Esophagus squamous epithelium (tissue), 5 donors: ENCODE measurements at places on chromosomes 2 and 18.
A peak's percentile ranks its signal among the peaks of the same experiment; 100 is the strongest.

DNA sequence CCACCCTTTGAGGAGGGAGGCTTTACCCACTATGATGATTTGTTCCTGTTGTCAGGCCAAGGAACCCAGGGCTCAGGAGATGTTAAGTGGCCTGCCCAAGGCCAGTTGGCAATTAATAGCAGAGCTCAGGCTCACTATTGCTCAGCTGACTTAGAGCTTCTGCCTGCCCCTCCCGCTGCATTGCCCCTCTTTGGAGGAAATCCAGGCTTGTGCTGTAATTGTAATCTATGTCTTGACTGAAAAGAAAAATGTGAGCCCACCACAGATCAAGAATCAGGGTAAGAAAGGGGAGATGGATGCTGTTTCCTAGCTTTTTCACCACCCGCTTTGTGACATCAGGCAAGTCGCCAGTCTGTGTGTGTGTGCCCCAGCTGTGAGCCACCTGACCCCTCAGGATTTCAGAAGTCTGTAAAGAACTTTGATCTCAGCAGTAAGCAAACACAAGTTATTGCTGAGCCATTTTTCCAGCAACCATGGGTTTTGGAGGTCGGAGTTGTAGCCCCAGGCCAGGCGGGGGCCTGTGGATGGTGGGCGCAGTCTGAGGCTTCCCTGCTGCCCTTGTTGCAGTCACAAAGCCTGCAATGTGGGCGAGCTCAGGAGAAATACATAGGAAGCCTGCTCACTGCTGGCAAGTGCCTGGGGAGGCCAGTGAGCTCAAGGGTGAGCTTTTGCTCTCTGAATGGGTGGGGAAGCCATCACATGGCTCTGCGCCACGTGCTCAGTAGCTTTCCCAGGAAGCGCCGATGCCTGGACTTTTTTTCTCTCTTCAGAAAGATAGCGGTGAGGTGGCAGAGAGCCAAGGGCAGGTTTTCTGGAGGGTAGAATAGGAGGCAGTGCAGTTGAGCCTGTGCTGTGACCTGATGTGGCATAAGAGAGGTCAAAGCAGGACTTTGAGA is 6.1 kb downstream of the CABLES1 start:
- H3K4me3 ChIP-seq = no peak overlapping the region
- peak overlapping the region; percentile 84 for H3K27ac ChIP-seq
- H3K27me3 ChIP-seq = peaks cover 7% of the 10 kb centered on the region
- H3K4me1 ChIP-seq = peaks cover 39% of the 10 kb centered on the region
- H3K36me3 ChIP-seq = no peaks in the 10 kb centered on the region

DNA sequence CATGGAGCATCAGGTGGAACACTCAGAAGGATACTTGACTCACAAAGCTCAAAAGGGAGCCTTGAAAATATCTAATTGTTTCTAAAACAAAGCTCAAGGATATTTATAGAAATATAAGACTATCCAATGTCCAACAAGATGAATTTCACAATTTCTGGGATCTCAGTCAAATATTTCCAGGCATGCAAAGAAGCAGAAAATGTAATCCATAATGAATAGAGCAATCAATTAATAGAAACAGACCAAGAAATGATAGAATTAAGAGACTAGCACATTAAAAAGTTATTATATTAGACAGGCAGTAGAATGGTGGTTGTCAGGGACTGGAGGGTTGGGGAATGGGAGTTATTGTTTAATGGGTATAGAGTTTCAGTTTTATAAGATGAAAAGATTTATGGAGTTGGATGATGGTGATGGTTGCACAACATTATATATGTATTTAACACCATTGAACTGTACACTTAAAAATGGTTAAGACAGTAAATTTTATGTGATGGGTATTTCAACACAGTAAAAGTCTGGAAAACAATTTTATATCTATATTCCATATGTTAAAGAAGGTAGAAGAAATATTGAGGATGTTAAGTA is 189.9 kb upstream of the PIEZO2 start:
- no peaks in the 10 kb centered on the region for H3K36me3 ChIP-seq
- no peaks in the 10 kb centered on the region for H3K27me3 ChIP-seq
- H3K4me1 ChIP-seq = no peaks in the 10 kb centered on the region
- no peak for DNase-seq

DNA sequence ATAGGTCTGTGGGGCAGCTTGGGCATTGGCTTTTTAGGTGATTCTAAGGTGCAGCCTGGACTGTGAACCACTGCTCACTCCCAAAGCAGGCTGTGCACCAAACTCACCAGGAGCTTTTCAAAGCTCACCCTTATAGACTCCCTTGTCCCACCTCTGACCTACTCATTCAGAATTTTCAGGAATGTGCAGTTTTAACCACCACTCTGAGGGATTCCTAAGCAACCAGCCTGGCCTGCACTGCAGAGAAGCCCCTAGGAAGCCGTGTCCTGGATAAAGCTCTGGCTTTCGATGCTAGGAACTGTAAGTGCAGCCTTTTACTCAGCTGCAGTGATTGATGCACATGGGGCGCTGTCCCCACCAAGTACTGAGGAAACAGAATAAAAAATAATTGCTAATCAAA is 33.0 kb downstream of the MRO start:
- DNase-seq = no peak
- no peak overlapping the region for H3K27ac ChIP-seq
- no peaks in the 10 kb centered on the region for H3K36me3 ChIP-seq
- no peak overlapping the region for H3K4me3 ChIP-seq

DNA sequence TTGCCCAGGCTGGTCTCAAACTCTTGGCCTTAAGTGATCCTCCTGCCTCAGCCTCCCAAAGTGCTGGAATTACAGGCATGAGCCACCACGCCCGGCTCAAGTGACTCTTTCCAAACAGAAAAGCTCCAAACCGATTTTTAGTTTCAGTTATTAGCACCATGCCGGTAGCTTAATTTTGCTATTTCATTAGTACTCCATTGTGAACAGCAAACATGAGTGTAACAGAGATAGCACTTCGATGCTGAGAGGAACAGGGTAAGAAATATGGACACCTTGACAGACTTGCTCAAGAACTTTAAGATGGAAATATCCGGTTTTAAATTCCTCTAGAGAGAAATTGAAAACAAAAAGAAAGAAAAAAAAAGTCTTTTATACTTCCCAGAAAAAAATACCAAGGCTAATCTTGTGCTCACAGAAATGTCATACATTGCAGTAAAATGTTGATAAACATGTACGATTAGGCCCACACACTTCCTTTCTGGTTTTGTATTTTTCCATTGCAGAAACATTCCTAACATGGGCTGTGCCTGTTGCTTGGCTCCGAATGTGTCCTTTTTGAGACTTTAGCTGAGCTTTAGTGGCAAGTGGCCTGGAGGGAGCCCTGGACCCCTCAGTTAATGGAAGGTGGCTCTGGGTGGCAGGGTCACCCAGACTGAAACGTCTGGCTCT is 18.3 kb downstream of the FHL2 start:
- H3K27me3 ChIP-seq = no peaks in the 10 kb centered on the region
- peaks cover 66% of the 10 kb centered on the region for H3K4me1 ChIP-seq
- H3K36me3 ChIP-seq = peaks cover 3% of the 10 kb centered on the region
- H3K4me3 ChIP-seq = no peak overlapping the region
- peak overlapping the region; percentile 72 for H3K27ac ChIP-seq
- no peak for DNase-seq

DNA sequence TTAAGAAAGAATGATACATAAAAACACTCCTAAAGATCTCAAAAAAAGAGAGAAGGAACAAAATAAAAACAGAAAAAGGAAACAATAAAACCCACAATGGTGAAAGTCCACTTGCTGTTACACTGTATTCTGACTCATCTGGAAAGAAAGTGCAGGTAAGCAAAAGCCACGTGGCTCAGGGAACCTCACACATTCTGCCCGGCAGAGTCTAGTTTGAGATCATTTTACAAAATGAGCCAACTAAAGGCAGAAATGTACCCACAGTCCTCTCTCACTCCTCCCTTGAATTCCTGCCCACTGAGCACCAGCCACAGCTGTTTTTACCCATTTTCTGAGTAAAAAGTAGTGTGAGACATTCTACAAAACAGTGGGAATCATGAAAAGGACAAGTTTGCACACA is 10.0 kb downstream of the KCNH7 start:
- DNase-seq = no peak
- H3K27ac ChIP-seq = no peak overlapping the region
- H3K27me3 ChIP-seq = no peaks in the 10 kb centered on the region

GRCh38 chr18:49843778-49844625 is 30.7 kb upstream of the ACAA2 start:
- H3K4me1 ChIP-seq = no peaks in the 10 kb centered on the region
- H3K27me3 ChIP-seq = no peaks in the 10 kb centered on the region
- no peak overlapping the region for H3K27ac ChIP-seq
- DNase-seq = no peak
- H3K36me3 ChIP-seq = no peaks in the 10 kb centered on the region
- no peak overlapping the region for H3K4me3 ChIP-seq

GRCh38 chr2:109353806-109354745 is 225.1 kb downstream of the SH3RF3 start:
- no peaks in the 10 kb centered on the region for H3K36me3 ChIP-seq
- no peak overlapping the region for H3K4me3 ChIP-seq
- no peak overlapping the region for H3K27ac ChIP-seq
- peaks cover 35% of the 10 kb centered on the region for H3K4me1 ChIP-seq

DNA sequence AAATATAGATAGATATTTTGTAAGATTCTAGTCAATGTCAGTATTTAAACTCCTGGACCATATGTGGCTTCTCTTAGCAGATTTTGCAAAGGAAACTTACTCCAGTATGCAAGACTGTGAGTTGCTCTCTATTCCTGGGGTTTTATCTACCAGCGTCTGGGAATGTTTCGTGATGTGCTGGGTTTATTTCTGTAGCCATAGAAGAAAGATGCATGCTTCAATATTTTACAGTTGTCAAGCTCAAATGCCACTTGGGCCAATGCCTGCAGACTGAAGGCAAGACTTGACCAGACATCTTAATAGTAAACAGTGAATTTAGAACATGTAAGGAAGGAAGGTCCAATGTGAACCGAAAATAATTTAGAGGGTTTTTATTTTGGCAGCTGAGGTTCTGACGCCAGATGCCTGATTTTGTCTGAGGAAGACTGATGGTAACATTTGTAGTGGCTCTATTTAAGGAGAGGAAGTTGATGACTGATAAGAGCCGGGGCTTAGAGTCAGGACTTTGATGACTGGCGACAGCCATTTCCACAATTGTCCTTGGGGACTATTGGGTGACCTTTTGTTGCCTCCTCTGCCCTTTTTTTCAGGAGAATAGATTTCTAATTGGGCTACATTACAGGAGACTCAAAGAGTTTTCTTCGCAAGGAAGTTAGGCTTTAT is 154.3 kb downstream of the RAPGEF4 start:
- no peak overlapping the region for H3K27ac ChIP-seq
- no peaks in the 10 kb centered on the region for H3K27me3 ChIP-seq
- no peaks in the 10 kb centered on the region for H3K36me3 ChIP-seq
- H3K4me3 ChIP-seq = no peak overlapping the region
- no peak for DNase-seq
- H3K4me1 ChIP-seq = no peaks in the 10 kb centered on the region

DNA sequence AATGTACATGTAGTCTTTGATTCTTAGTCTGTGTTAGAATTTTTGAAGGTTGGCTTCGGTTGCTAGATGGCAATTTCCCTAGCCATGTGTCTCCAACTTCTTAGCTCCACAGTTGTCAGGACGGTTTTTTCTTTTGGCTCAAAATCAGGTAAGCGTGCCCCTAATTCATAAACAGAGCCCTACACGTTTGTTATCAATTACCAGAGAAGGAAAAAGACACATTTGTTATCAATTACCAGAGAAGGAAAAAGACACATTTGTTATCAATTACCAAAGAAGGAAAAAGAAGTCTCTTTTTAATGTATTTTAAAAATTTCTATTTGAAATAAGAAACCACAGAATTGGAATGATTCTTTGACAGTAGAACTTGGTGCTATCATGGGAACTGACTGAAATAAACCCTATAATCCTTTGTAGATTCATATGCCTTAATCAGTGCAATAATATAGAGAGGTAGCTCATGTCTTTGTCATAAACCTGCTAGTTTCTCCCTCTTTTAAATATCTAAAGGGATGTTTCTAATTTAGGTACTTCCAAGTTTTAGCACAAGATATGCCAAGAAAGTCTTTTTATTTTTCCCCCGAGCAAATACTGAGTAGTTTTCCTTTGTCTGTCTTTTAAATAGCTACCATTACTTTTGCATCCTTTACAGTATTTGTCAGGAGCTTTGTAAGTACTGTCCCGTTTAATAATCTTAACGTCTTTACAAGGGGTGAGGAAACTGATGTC is 35.9 kb downstream of the CAMKMT start:
- no peak overlapping the region for H3K27ac ChIP-seq
- H3K36me3 ChIP-seq = no peaks in the 10 kb centered on the region
- H3K4me1 ChIP-seq = no peaks in the 10 kb centered on the region
- H3K4me3 ChIP-seq = no peak overlapping the region

- DNase-seq = no peak
- peaks cover 36% of the 10 kb centered on the region for H3K4me1 ChIP-seq
- H3K27me3 ChIP-seq = no peaks in the 10 kb centered on the region
Observed at GRCh38 chr2:98087447-98088020, 567 bp downstream of the VWA3B start.

DNA sequence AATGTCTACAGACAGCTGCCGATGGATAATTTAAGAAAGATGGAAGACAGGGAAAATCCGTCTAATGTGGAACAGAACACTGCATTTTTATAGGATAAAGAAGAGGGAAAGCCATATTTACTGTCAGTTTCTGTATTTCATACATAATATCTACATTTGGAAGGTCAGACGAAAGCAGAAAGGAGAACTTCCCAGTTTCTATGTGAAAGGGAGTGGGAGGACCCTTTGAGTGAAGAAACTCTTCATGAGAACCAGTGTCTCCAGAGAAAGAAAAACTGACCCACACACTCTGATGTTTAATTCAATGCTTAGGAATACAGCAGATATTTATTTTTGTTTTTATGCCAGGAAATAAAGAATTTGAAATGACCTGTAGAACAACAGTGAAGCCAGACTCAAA is 127.2 kb downstream of the CALCRL start:
- H3K27ac ChIP-seq = no peak overlapping the region
- H3K36me3 ChIP-seq = no peaks in the 10 kb centered on the region
- H3K27me3 ChIP-seq = no peaks in the 10 kb centered on the region
- H3K4me1 ChIP-seq = no peaks in the 10 kb centered on the region
- DNase-seq = no peak
- H3K4me3 ChIP-seq = no peak overlapping the region

DNA sequence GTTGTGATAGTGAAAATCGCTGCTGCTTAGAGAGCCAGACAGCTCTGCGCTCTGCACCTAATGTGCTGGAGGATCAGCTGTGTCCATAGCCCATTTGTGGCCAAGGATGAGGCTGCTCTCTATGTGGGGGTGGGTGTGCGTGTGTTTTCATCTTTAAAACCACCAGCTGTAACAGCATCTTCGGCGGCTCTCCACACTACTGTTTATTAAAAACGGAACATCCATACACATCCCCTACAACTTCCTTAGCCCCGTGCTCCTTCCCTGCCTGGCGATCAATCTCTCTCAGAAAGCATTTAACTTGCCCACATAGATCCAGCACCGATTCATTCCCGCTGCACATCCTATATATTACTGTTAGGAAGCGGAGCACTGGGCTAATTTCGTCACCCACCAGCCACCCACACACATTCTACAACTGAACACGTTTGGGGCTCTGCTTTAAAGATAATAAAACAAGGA is 1.6 kb downstream of the CELF4 start:
- H3K4me3 ChIP-seq = no peak overlapping the region
- peaks cover 23% of the 10 kb centered on the region for H3K4me1 ChIP-seq
- no peak for DNase-seq
- no peak overlapping the region for H3K27ac ChIP-seq

- H3K36me3 ChIP-seq = no peaks in the 10 kb centered on the region
- H3K27me3 ChIP-seq = no peaks in the 10 kb centered on the region
- no peak for DNase-seq
- no peak overlapping the region for H3K4me3 ChIP-seq
Observed at GRCh38 chr18:76323891-76324290, 171.2 kb downstream of the ZNF516 start.

GRCh38 chr18:60044290-60045006 is 144.7 kb downstream of the PMAIP1 start:
- no peaks in the 10 kb centered on the region for H3K4me1 ChIP-seq
- H3K4me3 ChIP-seq = no peak overlapping the region
- H3K27me3 ChIP-seq = no peaks in the 10 kb centered on the region
- DNase-seq = no peak
- H3K36me3 ChIP-seq = no peaks in the 10 kb centered on the region
